ENCODE measurements at places on chromosomes 1 and 21.

DNA sequence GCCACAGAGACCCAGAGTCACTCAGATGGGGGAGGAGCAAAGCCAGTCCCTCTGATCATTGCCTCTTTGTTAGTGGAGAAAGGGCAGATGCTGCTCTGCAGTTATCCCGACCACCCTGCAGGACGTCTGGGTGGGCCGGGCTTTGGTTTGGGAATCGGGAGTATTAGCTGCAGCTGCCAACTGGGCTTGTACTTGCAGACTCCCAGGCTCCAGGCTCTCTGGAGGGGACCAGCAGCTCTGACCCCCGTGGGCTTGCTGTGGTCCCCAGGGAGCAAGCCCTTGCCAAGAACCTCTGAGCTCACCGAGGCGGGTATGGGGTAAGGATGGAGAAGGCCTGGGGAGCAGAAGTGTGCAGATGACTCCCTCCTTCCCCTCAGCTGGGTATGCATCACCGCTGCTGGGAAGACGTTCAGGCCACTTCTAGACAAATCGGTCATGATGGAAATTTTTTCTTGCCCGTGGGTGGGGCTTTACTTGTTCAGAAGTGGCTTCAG is 21.6 kb downstream of the MAPKAPK2 start:
- DNase-seq: peak; percentile 55

DNA sequence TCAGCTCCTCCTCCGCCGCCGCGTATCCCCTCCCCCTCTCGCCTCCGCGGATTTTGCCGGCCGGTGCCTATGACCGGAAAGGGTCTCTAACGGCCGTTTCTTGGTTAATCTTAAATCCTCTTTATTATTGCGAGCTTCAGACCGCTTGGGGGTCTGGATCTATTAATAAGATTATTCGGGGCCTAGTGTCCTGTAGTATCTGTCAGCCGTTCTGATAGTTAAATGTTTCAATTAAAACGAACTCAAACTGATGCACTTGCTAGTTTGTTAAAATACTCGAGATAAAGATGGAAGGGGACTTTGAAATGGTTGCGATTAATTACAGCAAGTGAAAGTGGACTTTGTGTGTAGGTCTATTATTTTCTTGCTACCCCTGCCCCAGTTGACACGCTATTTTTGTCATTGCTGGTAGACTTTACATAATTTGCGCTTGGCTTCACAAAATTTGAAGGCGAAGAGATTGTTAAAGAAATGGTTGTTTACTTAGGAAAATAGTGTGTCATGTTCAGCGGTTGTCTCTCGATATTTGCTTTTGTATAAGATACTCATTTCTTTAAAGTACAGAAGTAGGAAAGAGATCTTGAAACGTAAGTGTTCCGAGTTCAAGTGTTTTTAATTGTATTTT is 779 bp downstream of the SON start:
- DNase-seq: peak; percentile 66

DNA sequence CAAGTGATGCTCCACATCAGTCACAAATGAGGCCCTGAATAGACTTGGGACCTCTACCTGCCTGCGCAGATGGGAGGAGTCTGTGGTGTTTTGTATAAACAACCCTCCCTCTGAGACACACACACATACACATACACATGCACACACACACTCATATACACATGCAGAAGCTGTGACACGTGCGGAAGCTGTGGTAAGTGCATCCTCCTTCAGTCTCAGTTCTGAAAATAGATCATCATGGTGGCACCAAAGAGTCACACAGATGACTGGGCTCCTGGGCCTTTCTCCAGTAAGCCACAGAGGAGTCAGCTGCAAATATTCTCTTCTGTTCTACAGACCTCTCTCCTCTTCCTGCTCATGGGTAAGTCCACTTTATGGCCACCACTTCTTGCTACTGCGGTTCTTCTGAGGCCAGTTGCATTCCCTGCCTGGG is at the start of gene LY9:
LY9 (plus strand) TSS at position 224 of the 433 bp plus-strand sequence; CDS start at position 238, 14 bp downstream.
- DNase-seq: peak; percentile 59

DNA sequence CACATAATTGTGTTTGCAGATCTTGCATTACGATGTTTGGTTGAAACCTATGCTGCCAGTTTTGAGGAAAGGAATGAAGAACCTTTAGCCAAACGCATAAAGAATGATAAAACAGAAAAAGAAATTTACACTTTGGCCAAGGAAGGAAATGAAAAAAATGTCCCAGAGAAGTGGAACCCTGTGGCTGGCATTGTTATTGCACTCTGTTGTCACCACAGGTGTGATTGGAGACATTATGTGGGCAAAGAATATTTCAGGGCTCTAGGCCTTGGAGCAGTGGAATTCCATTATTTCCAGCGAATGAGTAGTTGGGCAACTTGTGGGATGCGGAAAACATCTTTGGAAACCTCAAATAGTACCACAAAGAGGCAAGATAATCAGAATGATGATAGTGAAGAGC is 14.9 kb downstream of the TRMT13 start:
- DNase-seq: no peak

- no peak for DNase-seq
Observed at GRCh38 chr1:180567654-180568053, 8.9 kb downstream of the OVAAL start.

DNA sequence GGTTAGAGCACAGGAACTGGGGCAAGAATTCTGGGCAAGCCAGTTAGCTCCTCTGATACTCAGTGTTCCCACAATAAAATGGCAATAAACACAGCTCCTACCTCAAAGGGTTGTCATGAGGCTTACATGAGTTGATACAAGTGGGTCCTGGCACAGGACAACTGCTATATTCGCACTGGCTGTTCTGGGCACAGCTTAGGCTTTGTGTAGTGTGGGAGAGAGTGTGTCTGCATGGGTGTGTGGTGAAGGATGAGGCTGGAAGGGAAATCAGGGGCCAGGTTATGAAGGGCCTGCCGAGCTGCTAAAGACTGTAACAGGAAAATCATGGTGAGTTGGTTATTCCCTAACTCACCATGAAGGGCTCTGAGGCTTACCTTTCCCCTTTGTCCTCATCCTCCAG is 18.7 kb downstream of the ETV3 start:
- no peak for DNase-seq

GRCh38 chr1:211531194-211532087 is 39.5 kb upstream of the RD3 start:
- no peak for DNase-seq

DNA sequence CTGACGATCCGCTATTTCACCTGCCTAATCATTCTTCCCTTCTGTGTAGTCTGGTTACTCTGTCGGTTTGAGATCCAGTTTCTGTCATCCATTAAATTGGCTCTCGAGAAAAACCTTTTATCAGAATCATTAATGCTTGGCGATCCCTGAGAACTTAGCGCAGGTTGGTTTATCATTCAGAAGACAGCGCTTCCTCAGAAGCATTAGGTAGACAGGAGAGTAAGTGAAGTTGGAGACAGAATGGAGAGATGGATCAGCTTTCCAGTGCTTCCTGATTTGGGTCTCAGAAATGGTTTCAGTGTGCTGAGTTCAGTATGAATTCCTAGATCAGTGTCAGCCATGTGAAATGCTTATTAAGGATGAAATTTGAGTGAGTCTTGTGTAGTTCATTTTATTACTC is 1.3 kb downstream of the USP1 start:
- DNase-seq: no peak

- no peak for DNase-seq
Observed at GRCh38 chr1:41664861-41665640, 180.6 kb upstream of the EDN2 start.
